ENCODE measurements at places on chromosomes 3 and 15.

- no peak for DNase-seq
Measured at GRCh38 chr3:29065211-29065785, 215.6 kb upstream of the RBMS3 start.

DNA sequence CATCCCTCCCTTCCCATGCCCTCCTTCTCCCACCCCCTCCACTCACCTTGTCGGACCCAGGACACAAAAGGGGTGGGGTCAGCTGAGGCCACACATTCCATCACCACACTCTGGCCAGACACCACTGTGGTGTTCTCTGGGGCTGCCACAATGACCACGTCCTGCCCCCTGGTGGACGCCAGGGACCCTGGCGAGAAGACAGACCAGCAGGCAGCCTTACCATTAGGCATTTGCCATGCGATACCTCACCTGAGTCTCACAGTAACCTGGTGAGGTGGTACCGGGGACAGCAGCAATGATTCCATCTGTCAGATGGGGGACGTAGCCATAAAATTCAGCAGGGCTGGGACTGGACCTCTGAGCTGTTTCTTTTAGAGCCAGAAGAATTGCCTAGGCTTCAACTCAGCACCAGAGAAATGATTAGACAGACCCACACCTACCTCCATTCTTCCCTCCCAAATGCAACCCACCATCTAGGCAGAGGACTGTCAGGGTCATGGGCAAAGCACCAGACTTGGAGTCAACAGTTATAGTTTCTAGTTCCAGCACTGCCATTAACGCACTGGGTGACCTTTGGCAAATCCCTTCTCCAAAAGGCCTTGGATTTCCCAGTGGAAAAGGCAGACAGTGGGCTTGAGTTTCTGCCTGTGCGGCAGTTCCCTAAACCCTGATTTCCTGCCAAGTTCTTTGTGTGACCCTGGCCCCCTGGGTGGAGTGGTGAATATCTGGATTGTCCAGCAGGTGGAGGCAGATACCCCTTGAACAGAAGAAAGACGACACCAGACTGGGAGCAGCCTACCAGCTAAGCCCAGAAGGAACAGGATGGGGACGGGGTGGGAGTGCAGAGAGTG is 21.8 kb downstream of the IGDCC4 start:
- DNase-seq, result no peak

DNA sequence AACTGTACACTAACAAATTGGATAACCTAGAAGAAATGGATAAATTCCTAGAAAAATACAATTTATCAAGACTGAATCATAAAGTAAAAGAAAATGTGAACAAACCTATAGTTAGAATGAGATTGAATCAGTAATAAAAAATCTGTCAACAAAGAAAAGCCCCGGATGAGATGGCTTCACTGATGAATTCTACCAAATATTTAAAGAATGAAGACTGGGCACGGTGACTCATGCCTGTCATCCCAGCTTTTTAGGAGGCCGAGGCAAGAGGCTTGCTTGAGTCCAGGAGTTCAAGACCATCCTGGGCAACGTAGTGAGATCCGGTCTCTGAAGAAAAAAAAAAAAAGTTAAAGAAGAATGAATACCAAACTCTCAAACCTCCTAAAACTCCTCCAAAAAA is 17.7 kb upstream of the AP4E1 start:
- DNase-seq, result no peak

- DNase-seq, result no peak
Measured at GRCh38 chr3:25834346-25834745, 44.5 kb downstream of the OXSM start.

DNA sequence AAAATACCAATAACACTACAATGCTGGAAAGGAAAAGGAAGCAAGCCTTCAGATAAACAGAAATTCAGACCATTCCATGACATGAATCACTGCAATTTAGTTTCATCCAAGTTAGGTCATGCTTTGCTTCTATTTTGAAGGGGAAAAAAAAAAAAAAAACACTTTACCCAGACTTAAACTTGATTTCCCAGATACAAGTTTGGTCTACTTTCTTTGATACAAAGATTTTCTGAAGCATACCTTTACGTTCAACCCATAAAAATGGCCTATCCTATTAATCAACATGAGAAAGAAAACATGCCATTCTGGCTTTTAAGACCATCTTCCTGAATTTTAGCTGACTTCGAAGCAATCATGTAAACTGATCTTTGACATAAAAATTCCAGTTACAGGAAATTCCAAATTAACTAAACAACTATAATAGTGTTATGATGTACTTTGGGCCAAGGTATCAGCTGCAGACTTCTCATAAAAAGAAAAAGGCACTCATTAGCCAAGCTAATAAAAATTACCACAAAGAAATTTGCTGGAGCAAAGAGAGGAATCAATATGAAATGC is 12.6 kb downstream of the OSBPL10 start:
- no peak for DNase-seq

DNA sequence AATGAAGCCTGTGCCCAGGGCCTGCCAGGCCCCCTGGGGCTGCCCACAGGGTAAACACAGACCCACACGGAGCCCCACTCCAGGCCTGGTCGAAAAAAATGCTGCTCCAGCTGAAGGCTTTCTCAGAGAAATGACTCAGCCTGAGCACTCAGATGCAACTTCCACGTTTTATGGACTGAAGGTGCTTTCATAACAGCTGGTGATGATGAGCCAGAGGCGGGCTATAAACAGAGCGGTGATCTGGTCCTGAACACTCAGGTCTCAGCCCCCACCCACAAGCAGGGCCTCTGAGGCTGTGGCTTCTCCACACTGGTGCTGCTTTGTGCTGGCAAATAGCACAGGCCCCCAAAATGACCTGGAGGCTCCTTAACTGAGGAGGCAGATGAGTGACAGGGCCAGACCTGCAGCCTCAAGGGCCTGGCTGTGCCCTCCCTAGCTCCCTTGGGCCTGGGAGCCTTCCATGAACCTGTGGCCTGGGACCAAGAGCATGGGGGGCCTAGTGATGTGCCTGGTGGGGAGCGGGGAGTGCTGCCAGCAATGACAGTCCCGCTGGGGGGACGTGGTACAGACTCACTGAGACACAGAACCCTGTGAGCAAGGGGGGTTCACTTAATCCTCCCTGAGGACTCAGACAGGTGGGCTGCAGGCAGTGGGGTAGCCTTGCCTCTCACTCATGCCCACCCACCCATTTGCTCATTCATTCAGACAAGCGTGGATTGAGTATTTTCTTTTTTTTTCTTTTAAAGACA is 23.0 kb upstream of the FURIN start:
- DNase-seq, result no peak

GRCh38 chr3:12719984-12720898 is 38.8 kb downstream of the TMEM40 start:
- peak; percentile 21 for DNase-seq

- no peak for DNase-seq
Measured at GRCh38 chr15:60966316-60966715, 262.8 kb downstream of the RORA start.

DNA sequence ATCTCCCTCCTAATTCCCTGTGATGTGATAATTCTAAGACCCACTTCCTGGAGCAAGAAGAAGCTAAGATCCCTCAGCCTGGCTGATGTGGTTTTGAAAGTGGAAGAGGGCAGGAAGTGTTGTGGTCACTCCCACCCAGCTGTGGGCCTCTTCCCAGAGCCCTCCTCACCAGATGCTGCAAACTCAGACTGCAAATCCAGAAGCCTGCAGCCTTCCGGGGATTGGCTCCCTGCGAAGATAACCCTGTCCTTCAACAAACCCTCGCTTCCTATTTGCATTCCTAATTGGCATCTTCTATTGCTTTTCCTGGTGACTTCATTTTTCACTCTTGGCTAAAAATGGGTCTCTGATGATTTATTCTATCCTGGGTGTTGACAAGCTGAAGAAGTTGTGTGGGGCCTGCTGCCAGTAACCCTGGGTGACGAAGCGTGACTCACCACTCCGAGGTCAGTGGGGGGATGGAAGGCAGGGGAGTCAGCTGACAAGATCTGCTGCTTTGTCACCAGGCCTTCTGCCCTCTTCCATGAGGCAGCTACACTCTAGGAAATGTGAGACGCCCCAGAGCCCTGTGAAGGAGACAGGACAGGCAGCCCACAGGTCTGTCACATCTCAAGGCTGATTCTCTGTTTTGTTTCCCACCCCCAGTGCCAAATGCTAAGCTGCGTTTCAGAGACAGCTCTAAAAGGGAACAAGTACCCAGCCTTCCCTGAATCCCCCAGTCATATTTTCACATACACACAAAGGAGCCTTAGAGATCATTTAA is 99.7 kb upstream of the LIPC start:
- DNase-seq, result peak; percentile 53

DNA sequence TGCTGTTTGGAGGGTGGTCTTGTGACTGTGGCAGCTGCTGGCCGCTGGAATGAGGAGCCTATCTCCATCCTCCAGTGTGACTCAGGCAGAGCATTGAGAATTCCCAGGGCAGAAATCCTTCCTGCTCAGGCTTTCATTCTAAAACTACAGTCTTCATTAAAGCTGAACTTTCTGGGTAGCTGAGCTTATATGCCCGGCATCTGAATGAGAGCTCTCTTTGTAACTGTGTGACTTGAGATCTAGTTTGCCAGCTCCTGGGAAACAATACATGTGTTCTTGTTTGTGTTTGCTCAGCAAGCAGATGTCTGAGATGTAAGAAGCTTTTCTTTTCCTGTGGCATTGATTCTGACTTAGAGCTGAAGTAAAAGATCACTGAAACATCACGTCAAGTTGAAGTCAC is 22.4 kb downstream of the RLBP1 start:
- DNase-seq, result no peak

DNA sequence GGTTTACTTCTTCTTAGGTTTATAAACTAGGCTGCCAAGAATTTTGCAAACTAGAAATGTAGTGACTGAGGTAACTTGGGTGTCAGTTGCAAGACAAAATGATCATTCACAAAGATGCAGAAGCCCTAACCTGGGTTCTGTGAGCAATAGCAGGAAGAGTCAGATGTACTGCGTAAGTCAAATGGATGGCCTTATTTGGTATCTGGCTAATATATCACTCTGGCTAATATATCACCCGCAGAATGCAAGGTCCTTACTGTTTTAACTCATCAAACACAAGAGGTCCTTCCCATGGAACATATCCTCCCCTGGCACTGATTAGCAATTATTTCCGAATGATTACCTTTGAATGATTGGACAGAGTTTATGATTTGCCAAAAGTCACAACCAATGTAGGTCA is 37.4 kb downstream of the RBMS3 start:
- no peak for DNase-seq

DNA sequence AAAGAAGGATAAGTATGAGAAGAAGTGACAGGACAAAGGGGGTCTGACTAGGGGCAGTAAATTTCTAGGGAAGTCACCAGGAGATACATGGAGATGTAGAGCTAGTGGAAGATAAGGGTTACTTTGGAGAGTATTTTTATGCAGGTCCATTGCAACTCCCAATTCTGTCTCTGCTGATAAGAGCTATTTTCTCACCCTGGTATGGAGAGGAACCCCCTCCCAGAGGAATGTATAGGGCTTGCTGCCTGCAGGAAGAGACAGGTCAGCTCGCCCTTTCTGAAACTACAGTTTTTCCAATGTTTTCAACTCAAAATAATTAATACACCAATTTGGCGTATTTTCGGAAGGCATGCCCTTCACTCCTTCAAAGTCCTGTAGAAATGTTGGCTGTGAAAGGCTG is 11.4 kb upstream of the CORO2B start:
- DNase-seq, result no peak

- no peak for DNase-seq
Measured at GRCh38 chr15:56428821-56429458, 36.0 kb downstream of the MNS1 start.

DNA sequence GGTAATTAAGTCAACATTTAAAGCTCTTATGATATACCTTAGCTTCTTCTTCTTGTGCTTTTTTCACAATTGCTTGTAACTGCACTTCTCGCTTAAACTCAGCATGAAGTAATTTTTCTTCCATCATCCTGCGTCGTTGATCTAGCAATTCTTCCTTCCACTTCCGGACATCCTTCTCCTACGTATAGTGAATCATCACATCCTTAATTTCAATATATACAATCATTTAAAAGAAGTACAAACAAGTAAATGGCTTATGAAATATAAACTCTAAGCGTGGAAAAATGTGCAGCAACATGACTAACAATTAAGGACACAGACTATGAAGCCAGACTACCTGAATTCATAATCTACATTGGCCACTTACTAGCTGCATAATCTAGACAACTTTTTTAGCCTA is 151.4 kb downstream of the SCAPER start:
- no peak for DNase-seq

DNA sequence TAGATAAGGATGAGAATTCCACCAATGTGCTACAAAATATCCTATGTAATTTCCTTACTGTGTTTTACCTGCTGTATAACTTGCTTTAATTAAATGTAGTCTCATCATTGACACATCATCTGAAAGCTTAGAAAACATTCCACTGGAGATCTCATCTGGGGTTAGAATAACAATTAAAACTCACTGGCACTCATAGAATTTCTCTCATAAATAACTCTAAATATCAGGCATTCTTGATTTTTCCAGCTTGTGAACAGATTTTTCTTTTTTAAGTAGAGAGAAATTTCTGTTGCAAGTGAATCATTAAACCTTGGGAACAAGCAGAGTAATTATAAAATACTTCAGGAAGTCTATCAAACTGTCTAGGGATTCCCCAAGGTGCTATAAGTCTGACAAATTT is 843.8 kb downstream of the NAALADL2 start:
- no peak for DNase-seq

GRCh38 chr15:101246391-101246790 is 5.5 kb downstream of the CHSY1 start:
- no peak for DNase-seq
